ENCODE measurements at places on chromosomes 7 and 10. TPM values are rescaled to one million over a fixed set of nuclear protein-coding genes. Genes with fewer than 3 reads are reported as not detected.

DNA sequence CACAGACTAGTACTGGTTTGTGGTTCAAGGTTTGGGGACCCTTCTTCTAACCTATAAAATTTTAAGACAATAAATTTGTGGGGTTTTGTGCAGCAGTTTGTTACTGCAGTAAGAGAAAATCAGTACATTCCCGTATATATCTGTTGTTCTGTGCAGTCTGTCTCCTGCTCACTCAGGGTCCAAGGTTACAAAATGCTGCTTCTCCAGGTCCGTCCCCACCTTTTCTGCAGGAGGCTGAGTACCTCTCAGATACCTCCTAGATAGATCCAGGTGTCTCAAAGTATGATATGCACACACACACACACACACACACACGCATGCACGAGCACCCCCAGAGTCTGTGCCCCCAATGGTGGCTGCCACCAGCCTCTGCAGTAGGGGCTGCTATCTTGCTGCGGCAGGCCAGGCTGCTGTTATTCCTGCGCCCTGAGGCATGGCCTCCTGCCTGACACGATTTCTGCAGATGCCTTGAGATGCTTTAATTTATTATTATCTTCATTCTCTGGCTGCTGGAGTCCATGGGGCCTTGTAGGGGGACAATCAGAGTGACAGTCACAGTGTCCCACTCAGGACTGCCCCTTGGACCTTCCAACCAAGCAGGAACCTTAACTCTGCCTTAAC is 25.2 kb upstream of the ASL start:
- H3K27me3 ChIP-seq: no peaks in the 10 kb centered on the region
- H3K27ac ChIP-seq: no peak overlapping the region
- H3K36me3 ChIP-seq: no peaks in the 10 kb centered on the region
- no peak overlapping the region for H3K4me3 ChIP-seq
- DNase-seq: no peak

The SMURF1 gene
- 6.3 TPM for polyA plus RNA-seq

DNA sequence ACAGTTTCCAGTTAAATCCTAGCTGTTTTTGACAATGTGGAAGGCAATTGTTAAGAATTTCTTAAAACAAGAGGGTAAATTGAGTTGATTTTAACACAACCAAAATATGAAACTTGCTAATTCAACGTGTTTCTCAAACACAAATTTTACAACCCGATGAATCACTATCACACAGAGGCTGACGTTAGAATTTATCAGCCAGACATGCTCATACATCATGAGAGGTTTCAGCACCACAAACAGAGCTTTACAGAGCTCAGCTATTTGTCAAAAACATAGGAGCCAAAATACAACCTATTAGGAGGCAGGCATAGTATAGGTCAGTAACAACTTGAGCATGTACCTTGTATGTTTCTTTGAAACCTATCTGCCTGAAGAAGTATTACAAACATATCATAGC is 36.1 kb downstream of the LRRN3 start:
- H3K4me3 ChIP-seq: no peak overlapping the region
- H3K27me3 ChIP-seq: no peaks in the 10 kb centered on the region
- DNase-seq: no peak
- no peak overlapping the region for H3K27ac ChIP-seq
- no peaks in the 10 kb centered on the region for H3K4me1 ChIP-seq

- H3K27ac ChIP-seq: no peak overlapping the region
- H3K4me3 ChIP-seq: peak overlapping the region; percentile 39
- H3K27me3 ChIP-seq: peaks cover 7% of the 10 kb centered on the region
Measured at GRCh38 chr7:128271942-128272481, 30.9 kb downstream of the LEP start.

DNA sequence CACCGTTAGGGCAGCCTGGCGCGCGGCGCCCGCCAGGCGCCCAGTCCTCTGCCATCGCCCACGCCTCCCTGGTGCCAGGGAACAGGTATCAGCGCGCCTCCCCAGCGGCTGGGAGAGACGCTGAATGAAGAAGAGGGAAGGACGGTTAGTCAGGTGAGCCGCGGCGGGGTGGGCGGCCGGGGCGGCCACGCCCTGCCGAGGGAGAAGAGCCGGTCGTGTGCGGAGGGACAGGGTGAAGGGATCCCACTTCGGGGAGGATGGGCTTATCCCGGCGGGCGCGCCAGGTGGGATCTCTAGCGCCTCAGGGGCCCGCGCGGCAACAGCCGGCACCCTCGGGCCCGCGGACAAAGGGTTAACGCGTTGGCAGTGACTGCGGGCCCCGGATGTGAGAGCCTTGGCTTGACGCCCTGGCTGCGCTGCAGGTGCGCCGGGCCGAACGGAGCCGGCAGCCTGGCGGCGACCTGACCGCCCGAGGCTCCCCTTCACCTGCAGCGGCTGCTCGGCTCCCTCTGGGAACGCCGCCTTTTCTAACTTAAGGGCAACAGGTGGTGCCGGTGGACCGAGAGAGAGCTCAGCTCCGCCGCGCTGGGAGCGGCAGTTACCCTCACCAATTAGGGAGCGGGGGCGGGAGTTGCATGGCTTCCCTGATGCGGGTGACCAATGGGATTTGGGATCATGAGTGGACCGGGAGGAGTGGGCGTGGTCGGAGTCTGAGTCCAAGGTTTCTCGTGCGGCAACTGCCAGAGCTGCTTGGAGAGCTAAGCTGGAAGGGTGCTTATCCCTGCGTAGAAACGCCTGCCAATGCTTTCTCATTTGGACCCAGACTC is at the start of gene ARL4A:
TSS of gene ARL4A (plus strand) at position 743 of the 827 bp plus-strand sequence. CDS start 622 bp downstream, outside the sequence.
- H3K4me1 ChIP-seq: no peaks in the 10 kb centered on the region
- no peaks in the 10 kb centered on the region for H3K36me3 ChIP-seq
- peak within 1 kb of the TSS; percentile 100 for H3K4me3 ChIP-seq

DNA sequence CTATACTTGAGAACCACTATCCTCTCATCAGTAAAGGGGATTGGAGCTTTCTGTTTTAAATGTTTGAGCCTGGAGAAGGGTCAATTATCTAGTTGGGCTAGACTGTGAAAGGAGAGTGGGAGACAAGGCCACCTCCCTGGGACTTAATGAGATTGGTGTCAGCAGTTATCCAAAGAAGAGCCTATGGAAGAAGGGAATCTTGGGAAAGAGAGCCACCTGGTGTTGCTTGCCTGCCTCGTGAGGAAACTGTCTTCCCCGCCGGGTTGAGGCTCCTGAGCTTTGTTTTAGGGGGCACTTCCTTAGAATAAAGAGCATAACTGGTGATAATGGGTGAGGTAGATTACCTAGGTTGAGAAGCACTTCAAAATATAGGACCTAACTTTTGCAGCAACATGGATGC is 32.0 kb upstream of the ABCB4 start:
- H3K4me1 ChIP-seq: no peaks in the 10 kb centered on the region
- H3K36me3 ChIP-seq: peaks cover 10% of the 10 kb centered on the region
- DNase-seq: no peak
- H3K27ac ChIP-seq: no peak overlapping the region
- H3K27me3 ChIP-seq: no peaks in the 10 kb centered on the region

DNA sequence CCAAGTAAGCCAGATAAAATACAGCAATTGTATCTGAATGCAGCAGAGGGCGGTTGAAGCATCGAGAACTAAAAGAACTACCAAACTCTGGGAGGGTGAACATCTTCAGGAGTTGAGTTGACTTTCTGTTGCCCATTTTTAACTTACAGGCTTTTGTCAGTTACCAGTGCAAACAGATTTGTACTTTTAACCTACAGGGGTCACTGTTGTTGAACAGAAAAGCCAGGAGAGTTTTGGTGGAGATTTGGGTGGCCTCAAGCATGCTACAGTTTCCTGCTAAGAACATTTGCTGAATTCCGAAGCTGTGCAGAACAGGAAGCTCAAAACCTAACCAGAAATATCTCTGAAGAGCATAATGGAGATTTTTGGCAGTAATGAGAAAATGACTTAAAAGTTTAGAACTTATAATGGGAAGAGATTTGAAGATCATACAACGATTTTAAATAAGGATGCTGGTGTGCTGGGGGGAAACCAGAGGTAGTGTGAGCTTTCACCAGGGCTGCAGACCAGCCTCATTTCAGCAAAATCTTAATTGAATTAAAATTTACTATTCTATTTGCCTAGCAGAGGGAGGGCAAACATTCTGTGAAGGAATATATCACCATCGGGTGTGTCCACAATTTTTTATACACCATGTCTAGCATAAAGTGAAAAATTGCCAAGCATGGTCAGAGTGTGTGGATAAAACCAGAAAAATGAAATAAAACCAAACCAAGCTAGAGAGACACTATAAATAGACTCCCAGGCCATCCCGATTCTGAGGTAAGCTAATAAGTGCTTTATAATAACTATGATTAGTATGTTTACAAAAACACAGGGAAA is 208.6 kb upstream of the CCDC6 start:
- no peaks in the 10 kb centered on the region for H3K36me3 ChIP-seq
- H3K27me3 ChIP-seq: no peaks in the 10 kb centered on the region
- H3K27ac ChIP-seq: no peak overlapping the region
- no peak for DNase-seq

GRCh38 chr7:91127959-91128358 is 136.3 kb upstream of the FZD1 start:
- peak; percentile 62 for DNase-seq
- H3K4me1 ChIP-seq: peaks cover 8% of the 10 kb centered on the region
- no peak overlapping the region for H3K27ac ChIP-seq

- no peak for DNase-seq
- no peaks in the 10 kb centered on the region for H3K36me3 ChIP-seq
- no peaks in the 10 kb centered on the region for H3K27me3 ChIP-seq
Measured at GRCh38 chr7:92762851-92763250, 73.5 kb downstream of the CDK6 start.

GRCh38 chr7:157555313-157555712 is 218.5 kb downstream of the DNAJB6 start:
- no peaks in the 10 kb centered on the region for H3K27me3 ChIP-seq
- H3K4me1 ChIP-seq: no peaks in the 10 kb centered on the region
- no peak overlapping the region for H3K27ac ChIP-seq
- no peak overlapping the region for H3K4me3 ChIP-seq

- H3K4me1 ChIP-seq: peaks cover 13% of the 10 kb centered on the region
- no peaks in the 10 kb centered on the region for H3K27me3 ChIP-seq
- H3K4me3 ChIP-seq: peak within 1 kb of the TSS; percentile 92
- DNase-seq: peak; percentile 97
Measured at GRCh38 chr7:4775250-4775847, at the start of gene AP5Z1. Gene AP5Z1 (plus strand): TSS chr7:4775623. CDS start chr7:4775716, 93 bp downstream.

DNA sequence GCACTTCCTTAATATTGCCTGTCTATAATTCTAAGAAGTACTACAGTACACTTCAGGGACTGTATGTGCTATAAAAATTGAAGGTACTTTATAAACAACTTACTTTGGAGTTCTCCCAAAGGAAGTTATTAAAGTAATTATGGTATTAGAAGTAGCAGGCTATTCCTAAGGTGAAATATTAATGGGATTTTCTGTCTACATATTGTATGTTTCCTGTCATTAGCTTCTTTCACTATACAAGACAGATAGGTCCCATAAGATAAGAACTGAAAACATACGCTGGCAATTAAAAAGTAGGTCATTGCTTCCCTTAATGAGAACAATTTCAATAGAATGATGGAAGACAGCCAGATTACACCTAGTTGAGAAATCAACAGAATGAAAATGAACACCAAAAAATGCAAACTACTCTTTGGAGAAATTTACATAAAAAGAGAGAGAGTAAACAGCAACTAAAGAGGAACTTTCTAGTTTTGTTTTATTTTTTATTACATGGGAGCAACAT is 147.0 kb downstream of the HBP1 start:
- DNase-seq: no peak
- H3K36me3 ChIP-seq: no peaks in the 10 kb centered on the region
- H3K4me1 ChIP-seq: no peaks in the 10 kb centered on the region
- H3K27me3 ChIP-seq: no peaks in the 10 kb centered on the region
- no peak overlapping the region for H3K27ac ChIP-seq

The EVX1 gene
- polyA plus RNA-seq: 0.62 TPM

GRCh38 chr10:88820748-88821401 is 18.3 kb downstream of the LIPM start:
- H3K27ac ChIP-seq: no peak overlapping the region
- H3K4me3 ChIP-seq: no peak overlapping the region
- peak; percentile 73 for DNase-seq
- no peaks in the 10 kb centered on the region for H3K36me3 ChIP-seq

DNA sequence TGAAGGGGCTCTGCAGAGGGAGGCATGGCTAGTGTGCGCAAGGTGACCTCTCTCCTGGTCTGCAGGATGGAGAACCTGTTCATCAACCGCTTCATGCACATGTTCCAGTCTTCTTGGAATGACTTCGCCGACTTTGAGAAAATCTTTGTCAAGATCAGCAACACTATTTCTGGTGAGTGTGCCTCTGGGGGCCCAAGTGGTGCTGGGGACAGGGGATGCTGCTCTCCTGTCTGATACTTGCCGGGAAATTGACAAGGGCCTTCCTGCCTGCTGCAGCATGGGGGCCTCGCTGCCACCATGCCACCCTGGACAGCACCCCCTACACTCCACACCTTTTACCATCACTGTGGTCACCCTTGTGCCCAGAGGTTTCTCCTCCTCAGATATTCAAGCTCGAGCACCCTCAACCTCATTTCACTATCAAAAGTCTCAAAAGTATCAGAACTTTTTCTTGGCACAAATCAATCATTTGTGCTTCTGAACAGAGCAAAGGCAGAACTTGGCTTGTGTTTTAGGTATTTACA is 50.0 kb downstream of the ALOX5 start:
- H3K4me1 ChIP-seq: peaks cover 6% of the 10 kb centered on the region
- no peaks in the 10 kb centered on the region for H3K36me3 ChIP-seq
- DNase-seq: no peak
- H3K4me3 ChIP-seq: no peak overlapping the region

- no peak overlapping the region for H3K4me3 ChIP-seq
- no peaks in the 10 kb centered on the region for H3K4me1 ChIP-seq
- no peaks in the 10 kb centered on the region for H3K27me3 ChIP-seq
- DNase-seq: no peak
- H3K27ac ChIP-seq: no peak overlapping the region
- H3K36me3 ChIP-seq: no peaks in the 10 kb centered on the region
Measured at GRCh38 chr10:122033224-122033926, 44.4 kb downstream of the TACC2 start.

The UCN3 gene
- 1.4 TPM for polyA plus RNA-seq

DNA sequence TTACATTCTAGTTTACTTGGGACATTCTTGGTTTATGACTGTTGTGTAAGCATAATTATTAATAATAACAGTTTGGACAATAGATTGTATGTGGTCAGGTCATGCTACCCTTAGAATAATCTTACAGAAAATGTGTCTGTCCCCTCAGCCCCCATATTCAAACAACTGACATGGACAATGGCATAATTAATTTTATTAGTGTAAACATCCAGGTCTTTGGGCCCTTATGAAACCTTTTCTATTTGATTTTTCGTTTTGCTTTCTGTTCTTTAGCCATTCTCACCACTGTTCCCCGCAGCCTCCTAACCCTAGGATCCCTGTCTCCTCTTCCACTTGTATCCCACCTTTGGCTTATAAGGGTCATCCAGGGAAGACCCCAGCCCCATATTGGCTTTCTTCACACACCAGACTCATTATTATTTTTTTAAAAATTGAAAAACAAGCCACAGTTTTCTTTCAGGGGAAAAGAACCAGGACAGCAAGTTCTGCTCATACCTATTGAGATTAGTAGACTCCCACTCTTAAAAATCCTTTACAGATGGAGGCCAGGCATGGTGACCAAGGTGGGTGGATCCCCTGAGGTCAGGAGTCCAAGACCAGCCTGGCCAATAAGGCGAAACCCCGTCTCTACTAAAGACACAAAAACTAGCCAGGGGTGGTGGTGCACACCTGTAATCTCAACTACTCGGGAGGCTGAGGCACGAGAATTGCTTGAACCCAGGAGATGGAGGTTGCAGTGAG is 11.5 kb downstream of the VIM start:
- no peak overlapping the region for H3K27ac ChIP-seq
- no peaks in the 10 kb centered on the region for H3K36me3 ChIP-seq
- no peaks in the 10 kb centered on the region for H3K27me3 ChIP-seq
- DNase-seq: no peak
- no peak overlapping the region for H3K4me3 ChIP-seq

All from kidney (tissue), 22 donors.